Hepatocyte (in vitro differentiated cells): ENCODE measurements at places on chromosomes 6 and 20. TPM values are rescaled to one million over a fixed set of nuclear protein-coding genes. Genes with fewer than 3 reads are reported as not detected.

- no peak for DNase-seq
Measured at GRCh38 chr6:97040355-97040860, 115.9 kb downstream of the KLHL32 start.

Gene UQCC2
- 33.0 and 44.7 TPM in 2 replicates for total RNA-seq

Gene HLA-DOB
- not detected in 2 replicates for total RNA-seq

DNA sequence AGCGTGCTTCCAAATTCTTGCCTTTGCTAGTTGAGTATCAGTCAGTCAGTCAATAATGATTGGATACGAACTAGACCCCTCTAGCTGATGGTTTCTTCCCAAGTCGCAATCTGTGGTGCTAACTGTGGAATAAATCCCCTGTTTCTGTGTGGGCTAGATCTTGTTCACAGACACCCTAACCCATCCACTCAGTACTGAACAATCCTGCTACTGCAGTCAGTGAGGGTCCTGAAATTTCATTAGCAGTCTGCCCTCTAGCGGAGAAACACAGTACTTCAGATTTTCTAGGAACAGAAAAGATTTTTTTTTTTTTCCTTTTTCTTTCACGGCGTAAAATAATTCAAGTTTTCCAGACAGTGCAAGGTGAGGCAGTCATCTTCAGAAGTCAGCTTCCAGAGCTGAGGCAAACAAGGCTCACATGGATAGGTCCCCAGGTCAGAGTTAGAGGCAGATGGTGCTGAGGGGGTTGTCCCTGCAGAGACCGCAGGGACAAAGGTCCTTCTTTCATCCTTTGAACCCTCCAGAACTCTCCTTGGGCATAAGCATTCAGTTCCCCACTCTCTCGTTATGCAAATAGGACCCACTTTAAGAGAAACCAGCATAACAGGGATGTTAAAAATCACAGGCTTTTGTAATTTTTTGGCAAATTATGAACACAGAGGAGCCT lies 119.6 kb downstream of the SCML4 start:
- DNase-seq: peak; percentile 72

Gene PRL
- total RNA-seq: not detected in 2 replicates

- no peak for DNase-seq
Measured at GRCh38 chr6:134511984-134512683, 194.2 kb upstream of the SGK1 start.

- no peak for DNase-seq
Measured at GRCh38 chr6:43977404-43978111, 149.7 kb downstream of the MRPL14 start.

DNA sequence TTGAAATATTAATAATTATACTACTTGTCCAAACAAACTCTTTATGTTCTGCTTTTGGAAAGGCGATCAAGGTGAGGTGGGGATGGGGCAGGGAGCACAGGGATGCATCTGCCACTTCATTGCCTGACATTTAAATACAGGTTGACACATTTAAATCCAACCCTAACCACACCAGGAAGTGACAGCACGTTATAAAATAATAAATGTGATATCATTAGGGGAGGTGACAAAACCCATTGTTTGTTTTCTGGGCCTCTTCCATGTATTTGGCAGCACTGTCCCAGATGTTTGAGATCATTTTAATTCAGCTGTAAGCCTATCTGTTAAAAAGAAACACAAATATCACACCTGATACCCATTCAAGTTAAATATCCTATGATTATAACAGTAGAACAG lies 342.4 kb upstream of the ARID1B start:
- DNase-seq: no peak

Gene CYP39A1
- total RNA-seq: 7.5 and 9.2 TPM in 2 replicates

- DNase-seq: peak; percentile 44
Measured at GRCh38 chr20:40797425-40797824, 108.4 kb upstream of the MAFB start.

- peak; percentile 51 for DNase-seq
Measured at GRCh38 chr6:99241905-99242534, 107.5 kb downstream of the FAXC start.

Gene UNC93A
- total RNA-seq: 66.6 and 67.1 TPM in 2 replicates

DNA sequence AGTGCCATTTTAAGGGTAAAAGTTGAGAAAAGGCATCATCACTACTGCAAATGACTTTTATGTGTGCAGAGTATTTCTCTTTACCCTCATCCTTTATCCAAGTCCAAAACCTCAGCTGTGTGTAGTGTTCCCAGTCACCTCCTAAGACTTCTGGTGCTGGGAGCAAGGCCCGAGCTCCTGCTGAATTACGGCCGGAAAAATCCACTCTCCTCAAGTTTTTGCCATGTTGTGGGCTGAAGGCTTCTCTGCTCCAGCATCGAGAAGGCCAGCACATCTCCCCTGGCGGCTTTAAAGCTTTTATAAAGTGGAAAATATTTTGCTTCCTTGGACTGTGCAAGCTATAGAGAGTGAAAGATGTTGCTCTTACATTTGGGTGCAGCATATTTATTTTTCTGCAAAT lies 153.2 kb upstream of the THBS2 start:
- DNase-seq: no peak
